NCI-H1105 (cell line): ENCODE measurements at places on chromosomes 12 and 14.

DNA sequence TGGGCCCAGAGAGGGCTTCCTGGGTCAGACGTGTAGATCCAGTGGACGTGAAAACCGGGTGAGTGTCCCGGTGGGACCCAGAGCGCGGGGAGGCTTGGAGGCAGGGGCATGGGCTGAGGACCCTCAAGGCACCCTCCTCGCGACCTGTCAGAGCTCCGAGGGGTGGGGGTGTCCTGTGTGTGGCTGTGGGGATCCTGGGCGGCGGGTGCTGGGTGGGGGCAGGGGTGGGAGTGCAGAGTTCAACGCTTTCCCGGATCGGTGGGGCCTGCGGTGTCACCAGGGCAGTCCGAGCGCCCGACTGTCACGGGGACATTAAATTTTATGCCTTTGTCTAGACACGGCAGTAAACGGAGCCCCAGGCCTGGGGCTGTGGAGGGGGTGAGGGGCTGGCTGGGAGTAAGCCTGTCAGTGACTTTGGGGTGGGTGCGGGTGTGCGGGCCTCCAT lies 1.0 kb downstream of the TMEM121 start:
- no peak for DNase-seq

GRCh38 chr14:99240627-99241324 lies 31.2 kb downstream of the BCL11B start:
- DNase-seq, result no peak

DNA sequence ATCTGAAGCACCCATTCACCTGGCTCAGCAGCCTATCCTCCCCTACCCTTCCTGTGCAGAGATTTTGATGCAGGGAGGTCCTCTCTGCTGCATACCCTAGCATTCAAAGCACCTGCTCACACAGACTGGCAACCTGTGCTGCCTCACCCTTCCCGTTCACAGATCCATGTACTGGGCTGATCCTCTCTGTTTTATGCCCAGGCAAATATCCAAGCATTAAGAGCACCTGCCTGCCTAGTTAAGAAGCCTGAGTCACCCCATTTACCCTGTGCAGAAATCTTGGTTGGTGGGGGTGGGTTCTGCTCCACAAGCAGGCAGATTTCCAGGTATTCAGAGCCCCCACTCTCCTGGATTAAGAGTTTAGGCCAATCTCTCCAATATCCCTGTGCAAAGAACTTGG lies 8.4 kb downstream of the TAS2R13 start:
- DNase-seq, result no peak

DNA sequence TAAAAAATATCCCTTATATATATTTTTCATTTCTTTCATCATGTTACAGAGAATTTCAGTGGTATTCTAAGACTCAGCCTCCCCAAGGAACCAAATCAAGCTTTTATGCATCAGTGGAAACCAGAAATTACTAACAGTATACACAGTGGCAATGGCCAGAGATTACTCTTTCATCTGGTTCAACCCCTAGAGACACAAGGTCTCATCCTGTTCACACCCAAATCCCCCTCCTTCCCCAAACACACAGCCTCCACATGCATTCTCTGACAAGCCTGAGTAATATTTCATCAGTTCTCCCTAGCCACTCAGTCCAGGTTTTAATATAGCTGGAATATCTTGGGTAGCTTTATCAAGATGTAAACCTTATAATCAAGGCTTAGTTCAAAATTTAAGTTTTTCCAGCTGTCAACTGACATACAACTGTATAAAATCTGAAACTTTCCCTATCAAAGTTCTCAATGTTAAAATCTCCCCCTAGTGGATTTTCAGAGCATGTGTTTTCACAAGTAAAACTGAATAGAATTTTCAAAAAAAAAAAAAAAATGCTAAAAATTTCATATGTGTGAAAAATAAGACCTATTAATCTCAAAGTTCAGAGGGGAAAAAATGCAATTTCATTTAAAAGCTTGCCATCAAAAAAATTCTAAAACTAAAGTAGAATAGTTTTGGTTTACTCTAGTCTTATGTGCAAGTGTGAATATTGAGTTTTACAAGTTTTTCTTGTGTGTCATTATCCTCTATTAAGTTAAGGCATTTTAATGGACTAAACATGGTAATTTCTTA lies 10.5 kb upstream of the SSTR1 start:
- DNase-seq, result no peak

DNA sequence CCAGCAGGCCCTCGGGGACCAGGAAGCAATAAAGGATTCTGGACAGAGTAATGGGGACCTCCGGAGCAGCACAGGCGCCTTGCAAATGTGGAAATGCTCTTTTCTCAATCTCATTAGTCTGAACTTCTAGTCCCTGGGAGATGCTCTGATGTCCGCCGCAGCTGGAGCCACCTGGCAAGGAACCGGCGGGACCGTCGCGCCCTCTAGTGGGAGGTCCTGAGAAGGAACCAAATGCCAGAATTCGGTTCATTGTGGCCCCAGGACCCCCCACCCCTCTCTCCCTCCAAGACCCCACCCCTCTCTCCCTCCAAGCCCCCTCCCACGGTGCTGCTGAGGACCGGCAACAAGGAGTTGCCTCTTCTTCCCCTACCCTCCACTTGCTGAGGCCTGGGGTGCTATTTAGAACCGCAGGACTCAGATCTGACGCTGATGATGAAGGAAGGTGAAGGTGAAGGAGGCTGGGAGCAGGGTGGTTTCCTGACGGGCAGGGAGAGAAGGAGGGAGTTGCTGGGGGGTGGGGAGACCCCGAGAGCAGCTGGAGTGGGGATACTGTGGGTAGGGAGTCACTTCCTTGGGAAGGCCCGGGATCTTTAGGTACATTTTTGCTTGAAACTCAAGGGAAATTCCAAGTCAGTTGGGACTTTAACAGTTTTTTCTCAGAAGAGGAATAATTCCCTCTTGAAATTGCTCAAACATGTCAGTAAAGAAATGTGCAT lies 42.5 kb downstream of the SMIM41 start:
- DNase-seq, result no peak

DNA sequence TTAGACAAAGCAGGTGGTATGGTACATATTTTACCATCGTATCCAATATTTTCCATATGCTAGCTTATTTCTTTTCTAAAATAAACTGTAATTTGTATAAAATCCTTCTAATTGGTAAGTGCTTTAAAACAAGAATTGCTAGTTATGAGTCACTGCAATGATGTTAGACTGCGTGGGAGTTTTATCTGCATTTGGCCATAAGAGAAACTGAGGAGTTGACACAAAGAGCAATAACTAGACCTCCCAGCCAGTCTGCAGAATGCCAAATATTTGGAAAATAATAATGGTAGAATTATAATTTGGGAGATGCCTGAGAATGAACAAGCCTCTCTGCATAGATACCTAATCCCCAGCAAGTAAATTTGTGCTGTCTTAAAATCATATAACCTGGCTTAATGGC lies 61.7 kb upstream of the PTPRR start:
- DNase-seq, result no peak

DNA sequence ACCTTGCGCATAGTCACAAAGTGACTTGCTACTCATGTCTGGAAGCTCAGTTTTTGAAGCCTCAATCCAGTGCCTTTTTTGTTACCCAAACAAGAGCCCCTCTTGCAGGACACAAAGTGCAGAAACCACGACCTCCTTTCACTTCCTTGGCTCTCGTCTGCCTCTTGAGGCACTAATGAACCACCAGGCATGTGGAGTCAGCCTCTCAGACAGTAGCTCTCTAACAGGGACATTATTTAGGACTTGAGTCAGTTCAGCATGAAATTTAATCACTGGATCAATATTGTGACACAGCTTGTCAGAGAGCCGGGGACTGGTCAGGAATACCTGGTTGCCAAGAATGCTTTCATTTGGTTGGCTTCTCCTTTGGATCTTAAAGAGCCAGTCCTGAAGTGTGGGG lies 46.7 kb downstream of the HSPB8 start:
- DNase-seq, result no peak

- DNase-seq, result no peak
Measured at GRCh38 chr12:16583969-16584745, 21.8 kb downstream of the LMO3 start.

- DNase-seq, result no peak
Measured at GRCh38 chr12:16492240-16492639, 113.7 kb downstream of the LMO3 start.

DNA sequence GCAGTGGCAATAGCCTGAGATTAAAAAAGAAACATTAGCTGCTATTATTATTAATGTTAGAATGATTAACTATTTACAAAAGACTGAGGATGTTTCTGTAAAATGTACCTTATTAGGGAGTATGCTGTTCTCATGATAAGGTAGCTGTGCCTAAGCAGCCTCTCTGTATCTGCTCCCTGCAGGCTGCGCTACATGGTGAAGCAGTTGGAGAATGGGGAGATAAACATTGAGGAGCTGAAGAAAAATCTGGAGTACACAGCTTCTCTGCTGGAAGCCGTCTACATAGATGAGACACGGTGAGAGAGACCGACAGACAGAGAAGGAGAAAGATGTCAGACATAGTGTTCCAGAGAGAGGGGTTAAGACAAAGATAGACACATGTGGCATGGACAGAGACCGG lies 17.4 kb downstream of the PDE1B start:
- no peak for DNase-seq

GRCh38 chr12:25423355-25424050 lies 129.6 kb downstream of the LMNTD1 start:
- no peak for DNase-seq

- DNase-seq, result no peak
Measured at GRCh38 chr12:51621156-51621922, 30.3 kb downstream of the SCN8A start.

DNA sequence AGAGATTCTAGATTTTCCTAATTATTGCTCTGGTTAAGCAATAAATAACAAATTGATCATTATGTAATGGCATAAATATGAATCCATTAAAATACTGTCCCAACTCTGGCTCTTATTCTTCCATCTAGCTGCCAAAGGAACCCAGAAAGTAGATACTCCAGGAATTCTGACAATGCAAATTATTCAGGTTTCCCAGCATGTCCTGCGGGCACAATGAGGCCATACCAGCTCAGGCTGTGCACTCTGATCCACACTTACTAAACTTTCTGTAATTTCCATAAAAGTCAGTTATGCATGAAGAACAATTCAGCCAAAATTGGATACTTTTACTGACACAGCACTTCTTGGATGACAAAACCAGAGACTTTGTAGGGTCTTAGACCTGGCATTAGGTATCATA lies 576.3 kb downstream of the KCNH5 start:
- DNase-seq, result no peak
